ENCODE measurements at places on chromosomes 4 and X.

DNA sequence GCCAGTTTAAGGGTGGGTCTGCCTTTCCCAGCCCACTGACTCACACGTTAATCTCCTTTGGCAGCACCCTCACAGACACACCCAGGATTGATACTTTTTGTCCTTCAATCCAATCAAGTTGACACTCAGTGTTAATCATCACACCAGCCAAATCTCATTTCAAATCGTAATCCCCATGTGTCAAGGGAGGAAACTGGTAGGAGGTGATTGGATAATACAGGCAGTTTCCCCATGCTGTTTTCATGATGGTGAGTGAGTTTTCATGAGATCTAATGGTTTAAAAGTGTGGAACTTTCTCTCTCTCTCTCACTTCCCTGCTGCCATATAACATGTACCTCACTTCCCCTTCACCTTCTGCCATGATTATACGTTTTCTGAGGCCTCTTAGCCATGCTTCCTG, 647.2 kb upstream of the FRG1 start:
- no peak for DNase-seq

- DNase-seq: no peak
Observed at GRCh38 chr4:13248621-13249298, 235.4 kb downstream of the RAB28 start.

DNA sequence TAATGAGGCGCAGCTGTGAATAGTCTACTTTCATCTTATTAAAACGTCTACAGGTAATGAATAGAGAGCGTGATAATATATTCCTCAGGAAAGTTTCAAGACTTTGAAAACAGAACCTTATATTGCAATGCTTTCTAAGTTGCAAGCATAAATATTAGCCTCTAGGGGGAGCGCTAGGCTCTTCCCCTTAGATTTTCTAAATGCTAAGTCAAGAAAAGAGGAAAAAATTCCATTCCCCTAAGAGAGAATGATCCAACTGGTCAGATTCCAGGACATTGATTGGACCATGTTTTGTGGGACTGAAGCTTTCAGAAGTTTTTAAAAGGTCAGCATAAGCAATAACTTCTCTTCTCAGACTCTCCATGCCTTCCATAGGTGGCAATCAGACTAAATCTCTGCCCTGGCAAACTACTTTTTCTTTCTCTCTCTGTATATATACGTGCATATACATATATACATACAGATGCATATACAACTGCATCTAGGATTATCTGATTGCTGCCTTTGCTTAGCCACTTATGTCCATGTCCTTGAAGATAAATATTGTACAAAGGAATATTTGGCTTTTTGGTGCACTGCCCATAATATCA, 492.9 kb downstream of the INPP4B start:
- peak; percentile 5 for DNase-seq

DNA sequence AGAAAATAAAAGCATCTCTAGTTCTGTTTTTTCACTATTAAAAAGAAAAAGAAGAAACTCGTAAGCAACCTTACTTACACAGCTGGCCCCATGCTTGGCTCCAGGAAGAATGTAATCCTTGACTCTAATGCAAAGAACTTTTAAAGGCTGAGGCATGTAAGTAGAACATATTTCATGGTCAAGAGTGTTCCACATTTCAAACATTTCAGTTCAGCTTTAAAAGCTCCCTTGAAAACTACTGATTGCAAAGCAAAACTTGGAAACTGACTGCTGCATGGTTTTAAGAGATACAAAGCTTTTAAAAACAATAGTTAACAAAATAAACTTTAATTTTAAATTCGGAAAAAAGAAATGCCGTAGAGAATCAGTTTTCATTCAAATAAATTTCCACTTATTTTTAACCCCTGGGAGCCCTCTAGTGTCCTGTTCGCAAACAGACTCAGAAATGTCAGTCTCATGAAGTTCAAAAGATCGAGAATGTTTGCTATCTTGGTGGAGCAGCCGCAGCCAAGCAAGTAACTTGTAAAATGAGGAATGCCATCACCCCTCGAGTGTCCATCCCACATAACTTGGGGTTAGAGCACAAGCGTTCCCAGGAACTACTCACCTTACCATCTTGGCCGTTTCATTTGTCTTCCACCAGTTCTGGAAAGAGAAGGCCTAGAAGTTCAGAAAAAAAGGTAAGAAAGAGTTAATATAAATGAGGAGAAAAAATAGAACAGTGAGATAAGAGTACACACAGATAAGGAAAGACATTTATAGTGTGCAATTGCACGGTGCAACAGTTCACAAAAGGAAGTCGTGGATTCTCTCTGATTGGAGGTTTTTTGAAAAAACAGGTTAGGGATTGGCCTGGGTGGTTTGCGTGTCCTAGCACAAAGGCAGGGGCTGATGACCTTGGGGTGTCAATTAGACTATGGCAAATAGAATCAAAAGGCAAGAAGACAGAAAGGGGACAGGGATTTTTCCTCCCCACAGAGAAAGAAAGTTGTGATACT, at the start of gene GASK1B:
TSS of gene GASK1B (minus strand) at position 765 of the 998 bp plus-strand sequence. CDS start 1,650 bp downstream, outside the sequence.
- no peak for DNase-seq

DNA sequence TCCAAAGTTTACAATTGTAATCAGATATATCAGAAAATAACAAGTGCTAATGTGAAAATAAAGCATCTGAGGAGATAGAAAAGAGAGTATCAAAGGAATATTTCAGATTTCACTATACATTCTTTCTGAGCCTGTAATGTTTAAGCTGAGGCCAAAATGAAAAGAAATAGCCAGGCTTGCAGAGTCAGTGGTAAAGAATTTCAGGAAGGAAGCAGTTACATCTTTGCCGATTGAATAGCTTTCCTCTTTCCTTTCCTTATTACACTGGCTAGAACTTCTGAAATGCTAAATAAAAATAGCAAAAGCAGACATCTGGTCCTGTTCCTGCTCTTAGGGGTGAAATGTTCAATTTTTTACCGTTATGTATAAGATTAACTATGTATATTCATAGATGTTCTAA, 1441.6 kb upstream of the PCDH7 start:
- peak; percentile 57 for DNase-seq

GRCh38 chrX:154024271-154024670, 4.6 kb upstream of the IRAK1 start:
- DNase-seq: no peak

- no peak for DNase-seq
Observed at GRCh38 chr4:169611991-169612870, at the start of gene NEK1. TSS of gene NEK1 (minus strand) at chr4:169612583. CDS start at chr4:169602630, 9,953 bp downstream.

- no peak for DNase-seq
Observed at GRCh38 chr4:15488658-15489470, 19.2 kb downstream of the CC2D2A start.

DNA sequence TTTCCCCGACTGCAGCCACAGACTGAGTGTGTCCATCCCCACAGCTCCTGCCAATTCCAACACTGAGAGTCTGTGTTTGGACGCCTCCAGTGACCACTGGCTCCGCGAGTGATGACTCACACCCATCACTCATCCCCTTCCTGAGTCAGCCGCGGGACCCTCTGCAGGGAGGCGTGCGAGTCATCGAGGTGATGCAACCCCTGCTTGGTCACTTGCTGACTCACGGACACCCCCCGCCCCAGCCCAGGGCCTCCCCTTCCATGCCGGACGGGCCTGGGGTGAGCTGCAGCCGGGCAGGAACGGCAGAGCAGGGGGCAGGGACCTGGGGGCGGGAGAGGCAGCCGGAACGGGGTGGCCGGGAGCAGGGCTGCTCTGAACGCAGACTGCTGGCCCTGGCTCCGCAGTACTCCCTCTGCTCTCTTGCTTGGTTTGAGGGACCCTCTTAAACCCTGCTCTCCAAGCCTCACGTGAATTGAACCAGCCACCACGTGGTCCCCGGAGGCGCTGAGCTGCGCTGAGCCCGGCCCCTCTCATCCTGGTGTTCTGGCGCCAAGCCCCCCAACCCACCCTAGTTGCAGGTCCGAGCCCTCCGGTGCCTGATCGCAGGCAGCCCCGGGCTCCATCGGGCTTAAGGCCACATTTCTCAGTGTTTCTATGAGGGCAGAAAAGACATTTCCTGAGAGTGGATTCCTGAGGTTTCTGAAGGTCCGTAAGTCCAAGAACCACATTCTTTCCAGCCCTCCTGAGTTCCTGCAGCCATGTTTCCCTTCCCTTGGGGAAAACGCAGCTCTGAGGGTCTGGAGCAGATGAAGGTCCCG, 32.4 kb downstream of the FGFRL1 start:
- DNase-seq: peak; percentile 94

DNA sequence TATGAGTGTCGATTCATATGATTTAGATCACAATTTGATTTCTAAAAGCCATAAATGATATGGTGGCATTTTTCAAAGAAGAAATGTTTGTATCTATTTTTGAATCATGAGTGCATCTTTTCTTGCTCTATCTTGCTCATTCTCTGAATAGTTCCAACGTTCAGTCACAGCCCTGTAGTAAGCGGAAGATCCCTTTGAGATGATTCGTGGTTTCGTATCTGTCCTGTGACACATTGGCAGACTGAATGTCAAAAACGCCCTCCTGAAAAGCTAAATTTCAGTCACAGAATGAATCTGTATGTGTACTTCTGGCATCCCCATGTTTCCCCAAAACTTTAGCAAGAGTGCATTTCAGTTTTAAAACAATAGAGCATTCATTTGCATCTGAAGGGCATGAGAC, 1066.9 kb upstream of the TENM3 start:
- DNase-seq: no peak

DNA sequence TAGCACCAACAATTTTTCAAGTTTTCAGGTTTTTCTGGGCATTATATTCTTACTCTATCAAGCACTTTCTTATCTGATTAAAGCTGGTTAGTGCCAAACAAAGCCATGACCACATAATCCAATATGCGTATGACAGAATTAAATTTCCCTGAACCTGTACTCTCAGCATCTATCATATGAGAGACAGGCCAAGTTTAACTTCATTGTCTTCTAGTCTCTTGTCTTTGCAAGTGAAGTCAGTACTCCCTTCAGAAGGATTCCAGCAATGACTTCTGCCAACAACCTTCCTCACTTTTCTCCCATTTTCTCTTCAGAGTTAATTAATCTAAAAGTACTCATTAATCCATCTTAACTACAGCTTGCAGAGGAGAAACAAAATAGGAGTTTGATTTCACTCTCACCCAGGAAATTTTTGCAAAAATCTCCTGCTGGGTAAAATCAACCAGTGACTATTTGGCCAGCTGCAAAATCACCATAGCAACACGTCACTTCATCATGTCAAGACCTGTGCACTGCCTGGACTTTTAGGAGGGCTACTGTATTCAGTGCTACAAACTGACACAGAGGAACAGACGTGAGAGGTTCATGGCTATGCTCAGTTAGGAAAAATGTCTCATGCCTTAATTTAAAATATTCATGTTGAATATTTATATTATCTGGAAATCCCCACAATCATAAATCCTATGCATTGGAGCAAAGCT, 208.4 kb downstream of the ANTXR2 start:
- DNase-seq: no peak

DNA sequence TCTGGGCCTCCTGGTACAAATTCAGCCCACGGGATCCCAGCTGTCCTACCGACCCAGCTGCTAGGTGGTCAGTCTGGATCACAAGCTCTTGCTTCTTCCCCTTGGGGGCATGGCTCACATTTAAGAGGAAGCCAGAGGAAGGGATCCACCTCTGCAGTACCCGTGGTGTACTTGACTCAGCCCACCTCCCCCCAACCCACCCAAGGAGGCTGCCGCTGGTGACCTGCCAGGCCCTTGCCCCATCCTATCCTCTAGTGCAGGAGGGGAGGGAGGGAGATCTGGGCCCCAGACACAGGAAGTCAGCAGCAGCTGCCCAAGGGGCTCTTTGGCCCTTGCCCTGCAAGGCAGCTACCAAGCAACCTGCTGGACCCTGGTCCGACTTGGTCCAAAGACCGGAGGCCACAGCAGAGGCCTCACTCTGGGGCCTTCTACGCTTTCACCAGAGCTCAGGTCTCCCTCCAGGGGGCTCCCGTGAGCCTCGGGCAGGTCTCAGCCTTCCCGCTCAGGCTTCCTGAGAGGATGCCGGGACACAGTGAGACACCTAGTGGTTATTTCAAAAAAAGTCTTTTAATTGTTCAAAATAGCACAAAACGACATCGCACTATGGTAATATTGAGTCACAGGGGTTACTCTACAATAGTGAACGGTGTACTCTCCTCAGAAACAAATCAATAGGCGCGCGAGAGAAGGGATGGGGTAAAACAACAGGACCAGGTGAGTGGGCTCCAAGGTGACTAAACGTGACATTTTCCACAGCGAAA, 2.7 kb upstream of the RENBP start:
- no peak for DNase-seq

DNA sequence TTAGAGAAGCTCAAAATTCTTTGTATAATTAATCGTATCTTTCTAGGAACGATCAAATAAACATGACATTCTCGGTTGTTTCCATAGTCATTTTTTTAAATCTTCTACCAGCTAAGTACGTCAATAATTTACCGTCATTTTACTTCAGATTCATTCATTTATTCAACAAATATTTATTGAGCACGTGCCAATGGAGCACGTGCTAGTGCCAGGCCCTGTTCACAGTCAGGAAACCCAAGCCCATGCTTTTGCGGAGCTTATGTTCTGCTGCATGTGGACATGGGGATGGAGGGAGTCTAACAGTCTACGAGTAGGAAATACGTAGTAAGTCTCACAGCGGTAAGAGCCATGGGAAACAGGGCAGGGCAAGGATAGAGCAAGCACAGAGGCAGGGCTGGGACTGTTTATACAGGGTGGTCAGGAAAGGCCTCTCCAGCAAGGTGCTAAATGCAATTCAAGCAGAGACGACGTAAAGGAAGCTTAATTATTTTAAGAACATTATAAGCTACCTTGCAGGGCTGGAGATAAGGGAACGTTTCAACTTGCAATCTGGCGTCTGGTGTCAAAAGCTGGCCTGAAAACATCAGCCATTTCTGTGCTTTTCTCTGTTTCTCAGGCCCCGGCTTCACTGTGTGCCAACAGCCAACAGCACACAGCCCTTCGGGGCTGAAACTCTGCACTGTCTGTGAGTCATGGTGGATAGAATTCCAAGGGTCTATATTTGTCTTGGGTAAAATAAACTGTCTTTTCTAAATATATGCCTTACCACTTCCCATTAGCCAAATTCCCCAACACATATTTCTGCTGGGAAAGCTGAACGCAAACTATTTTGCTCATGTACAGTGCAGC, 517.1 kb upstream of the ZFP42 start:
- DNase-seq: no peak

DNA sequence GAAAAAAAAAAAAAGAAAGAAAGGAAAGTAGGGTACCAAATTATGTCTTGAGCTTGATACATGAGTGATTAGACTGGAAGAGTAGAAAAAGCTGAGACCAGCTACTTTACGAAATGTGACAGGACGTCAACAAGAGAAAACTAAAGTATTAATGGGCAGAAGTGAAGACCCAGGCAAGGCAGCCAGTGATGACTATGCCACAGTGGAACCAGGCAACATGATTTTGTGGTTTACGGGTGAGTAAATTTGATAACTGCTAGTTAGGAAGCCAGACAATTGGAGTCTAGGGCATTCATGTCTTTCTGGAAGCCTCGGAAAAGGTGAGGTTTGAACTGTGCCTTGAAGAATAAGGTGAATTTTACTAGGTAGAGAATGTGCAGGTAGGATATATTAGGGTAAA, 326.4 kb downstream of the TENM3 start:
- no peak for DNase-seq

GRCh38 chr4:40986375-40986774, 228.0 kb downstream of the APBB2 start:
- DNase-seq: no peak

DNA sequence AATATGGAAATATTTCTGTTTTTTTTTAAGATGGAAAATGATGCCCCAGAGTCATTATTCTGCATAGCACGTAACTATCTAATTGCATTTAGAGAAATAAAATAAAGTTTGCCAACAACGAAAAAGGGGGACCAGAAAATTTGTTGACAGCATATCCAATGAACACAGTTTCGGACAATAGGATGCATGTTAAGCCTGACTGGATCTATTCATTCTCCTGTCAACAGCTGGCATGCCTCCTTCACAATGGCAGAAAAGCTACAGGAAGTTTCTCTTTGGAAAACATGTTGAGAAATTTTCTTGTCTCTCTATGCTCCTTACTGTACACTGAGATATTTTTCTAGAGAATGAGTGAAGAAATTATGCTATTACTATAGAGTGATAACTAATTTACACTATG, 262.5 kb downstream of the GRID2 start:
- DNase-seq: no peak

Measured in pulmonary artery endothelial cell (primary cell).